T-helper 17 cell (primary cell): ENCODE measurements at places on chromosomes 11 and 22. TPM values are rescaled to one million over a fixed set of nuclear protein-coding genes. Genes with fewer than 3 reads are reported as not detected.

PGA5 gene
- total RNA-seq = not detected

DNA sequence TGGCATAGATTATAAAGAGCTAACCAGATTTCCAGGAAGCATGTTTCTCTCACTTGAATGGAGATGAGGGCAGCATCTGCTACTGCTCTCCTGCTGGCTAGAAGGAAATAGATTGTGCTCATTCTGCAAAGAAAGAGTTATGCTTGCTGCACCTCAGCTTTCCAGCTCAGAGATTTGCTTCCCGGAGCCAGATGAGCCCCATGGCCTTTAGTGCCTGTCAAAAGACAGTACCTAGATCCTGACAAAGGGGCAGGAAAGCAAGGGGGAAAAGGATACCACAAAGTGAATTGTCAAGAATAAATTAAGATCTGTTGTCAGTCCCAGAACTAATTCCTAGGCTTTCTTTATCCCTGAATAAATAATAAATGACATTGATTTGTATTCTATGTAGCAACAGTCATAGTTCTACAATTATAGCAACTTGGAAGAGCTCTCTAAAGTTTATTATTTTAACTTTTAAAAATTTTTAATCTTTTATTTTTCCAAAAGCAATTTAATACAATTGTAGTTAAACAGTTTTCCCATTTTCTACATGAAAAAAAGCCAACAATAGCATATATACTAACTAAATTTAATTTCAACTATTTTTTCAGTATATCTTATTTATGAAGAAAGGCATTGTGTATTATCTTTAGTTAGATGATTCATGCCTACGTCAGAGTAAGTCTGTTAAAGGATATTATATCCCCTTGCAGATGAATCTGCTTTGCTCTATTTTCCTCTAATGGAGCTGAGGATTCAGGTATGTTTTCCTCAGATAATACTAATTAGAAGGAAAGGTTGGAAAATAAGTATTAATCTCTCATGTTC, 306.1 kb upstream of the DDI1 start:
- no peak overlapping the region for H3K27ac ChIP-seq
- DNase-seq = no peak
- H3K4me1 ChIP-seq = no peaks in the 10 kb centered on the region
- H3K27me3 ChIP-seq = no peaks in the 10 kb centered on the region
- no peak overlapping the region for H3K4me3 ChIP-seq

SEPTIN3 gene
- not detected for total RNA-seq

SSTR3 gene
- 0.37 TPM for total RNA-seq

- no peaks in the 10 kb centered on the region for H3K36me3 ChIP-seq
- H3K27me3 ChIP-seq = peaks cover 9% of the 10 kb centered on the region
- no peak for DNase-seq
These were observed 125.7 kb downstream of the PARVA start for GRCh38 chr11:12503039-12503484.

- H3K27me3 ChIP-seq = no peaks in the 10 kb centered on the region
- peaks cover 15% of the 10 kb centered on the region for H3K4me1 ChIP-seq
- peaks cover 8% of the 10 kb centered on the region for H3K36me3 ChIP-seq
- DNase-seq = no peak
These were observed 17.0 kb downstream of the IMMP1L start for GRCh38 chr11:31492320-31492913.

TXN2 gene
- total RNA-seq = 27.0 TPM

DNA sequence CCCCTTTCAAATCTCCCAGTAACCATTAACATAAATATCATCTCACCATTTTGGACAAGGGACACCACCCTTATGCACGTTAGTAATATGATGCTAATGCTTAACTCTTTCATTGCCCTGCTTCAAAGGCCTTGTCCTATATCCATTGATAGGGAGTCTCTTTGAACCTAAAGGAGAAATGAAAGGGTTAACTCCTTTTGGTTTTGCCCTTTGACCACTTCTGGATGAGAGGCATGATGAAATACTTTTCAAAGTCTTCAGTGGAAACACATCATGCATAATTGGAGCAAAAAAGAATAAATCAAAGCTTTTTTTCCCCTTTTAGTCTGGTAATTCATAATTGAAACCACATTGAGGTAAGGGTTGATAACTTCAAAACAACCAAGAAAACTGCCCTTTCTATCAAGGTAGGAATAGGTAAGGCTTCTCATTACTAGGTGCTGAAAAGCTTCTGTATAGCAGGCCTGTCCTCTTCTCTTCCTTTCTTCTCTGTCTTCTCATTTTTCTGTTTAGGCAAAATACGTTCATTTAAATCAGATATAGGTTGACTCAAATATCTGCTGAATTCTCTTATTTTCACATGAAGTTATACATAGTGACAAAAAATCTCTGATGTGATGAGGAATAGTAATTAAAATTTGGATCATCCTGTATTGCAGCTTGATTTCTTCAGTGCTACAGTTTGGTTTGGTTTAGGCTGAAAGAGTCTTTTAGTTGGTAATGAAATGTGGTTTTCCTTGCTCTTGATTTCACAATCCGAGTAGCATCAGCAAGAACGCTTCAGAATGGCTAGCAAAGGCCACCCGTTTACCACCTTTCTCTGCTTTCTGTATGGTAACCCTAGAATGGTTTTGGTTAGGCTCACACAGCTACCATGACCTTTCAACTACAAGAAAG, 94.8 kb downstream of the EXT2 start:
- no peak for DNase-seq
- no peak overlapping the region for H3K27ac ChIP-seq
- peaks cover 6% of the 10 kb centered on the region for H3K36me3 ChIP-seq
- peaks cover 9% of the 10 kb centered on the region for H3K4me1 ChIP-seq
- H3K27me3 ChIP-seq = no peaks in the 10 kb centered on the region

ALDH3B1 gene
- total RNA-seq = 1.1 TPM

- H3K4me3 ChIP-seq = no peak overlapping the region
- peaks cover 4% of the 10 kb centered on the region for H3K4me1 ChIP-seq
- DNase-seq = no peak
- H3K27me3 ChIP-seq = peaks cover 7% of the 10 kb centered on the region
These were observed 16.7 kb upstream of the SYT12 start for GRCh38 chr11:67006029-67006884.

- DNase-seq = no peak
- no peaks in the 10 kb centered on the region for H3K27me3 ChIP-seq
- H3K4me3 ChIP-seq = peak overlapping the region; percentile 100
- H3K36me3 ChIP-seq = peaks cover 31% of the 10 kb centered on the region
- peaks cover 59% of the 10 kb centered on the region for H3K4me1 ChIP-seq
These were observed 3.4 kb downstream of the BIRC3 start for GRCh38 chr11:102320679-102321078.

- no peak overlapping the region for H3K27ac ChIP-seq
- DNase-seq = no peak
- H3K27me3 ChIP-seq = no peaks in the 10 kb centered on the region
- H3K4me3 ChIP-seq = no peak overlapping the region
- H3K4me1 ChIP-seq = peaks cover 2% of the 10 kb centered on the region
These were observed 17.3 kb downstream of the SCARF2 start for GRCh38 chr22:20420157-20420842.

- no peak overlapping the region for H3K27ac ChIP-seq
- DNase-seq = no peak
- no peaks in the 10 kb centered on the region for H3K4me1 ChIP-seq
- no peak overlapping the region for H3K4me3 ChIP-seq
These were observed 228.2 kb upstream of the BLID start for GRCh38 chr11:122344215-122344614.

DNA sequence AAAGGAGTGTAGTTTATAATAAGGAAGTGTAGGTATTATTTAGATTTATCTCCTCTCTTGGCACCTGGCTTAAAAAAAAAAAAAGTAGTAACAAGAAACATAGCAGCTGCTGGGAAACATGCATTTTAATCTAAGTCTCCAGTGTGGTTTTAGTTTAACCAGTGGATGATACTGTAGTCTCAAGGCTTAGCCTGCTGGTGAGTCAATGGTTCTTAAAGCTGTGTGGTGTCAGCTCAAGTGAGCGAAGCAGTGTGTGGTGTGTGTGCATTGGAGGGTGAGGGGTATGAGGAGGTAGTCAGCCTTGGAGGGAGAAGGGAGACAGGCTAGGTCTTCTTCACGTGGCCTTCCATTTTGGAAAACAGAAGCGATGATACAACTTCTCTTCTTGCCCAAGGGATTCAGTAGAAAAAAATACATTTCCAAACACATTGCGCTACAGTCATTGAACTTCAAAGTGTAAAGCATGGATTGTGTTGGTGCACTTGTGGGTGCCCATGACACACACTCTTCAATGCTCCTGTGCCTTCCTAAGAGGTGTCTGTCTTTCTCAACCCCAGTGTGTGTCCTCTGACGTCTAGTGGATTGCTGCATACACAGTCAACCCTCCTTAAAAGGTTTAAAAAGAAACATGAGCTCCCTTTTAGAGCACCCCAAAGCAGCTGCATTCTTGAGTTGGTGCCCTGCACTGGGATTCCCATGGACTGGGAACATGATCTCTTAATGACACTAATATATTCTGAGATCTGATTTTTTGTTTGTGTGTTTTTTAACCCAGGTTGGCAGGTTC, 40.1 kb downstream of the ZBTB16 start:
- H3K27ac ChIP-seq = no peak overlapping the region
- no peak overlapping the region for H3K4me3 ChIP-seq
- no peaks in the 10 kb centered on the region for H3K36me3 ChIP-seq
- no peaks in the 10 kb centered on the region for H3K27me3 ChIP-seq
- H3K4me1 ChIP-seq = peaks cover 36% of the 10 kb centered on the region
- DNase-seq = no peak

OR10G4 gene
- not detected for total RNA-seq

GRCh38 chr11:77138106-77138649, 10.1 kb downstream of the MYO7A start:
- no peak overlapping the region for H3K27ac ChIP-seq
- DNase-seq = no peak
- peaks cover 35% of the 10 kb centered on the region for H3K27me3 ChIP-seq
- H3K4me3 ChIP-seq = no peak overlapping the region
- H3K4me1 ChIP-seq = peaks cover 21% of the 10 kb centered on the region
- peaks cover 2% of the 10 kb centered on the region for H3K36me3 ChIP-seq

DNA sequence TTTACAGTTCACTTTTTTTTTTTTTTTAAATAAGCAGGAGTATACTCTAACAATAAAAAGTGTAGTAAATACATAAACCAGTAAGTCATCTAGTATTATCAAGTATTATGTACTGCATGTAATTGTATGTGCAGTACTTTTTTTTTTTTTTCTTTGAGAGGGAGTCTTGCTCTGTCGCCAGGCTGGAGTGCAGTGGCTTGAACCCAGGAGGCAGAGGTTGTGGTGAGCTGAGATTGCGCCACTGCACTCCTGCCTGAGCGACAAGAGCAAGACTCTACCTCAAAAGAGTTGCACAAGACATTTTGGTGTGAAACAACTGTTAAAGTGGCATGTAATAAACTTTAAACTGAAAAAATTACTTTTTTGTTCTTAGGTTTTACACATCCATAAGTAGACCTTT, 16.7 kb downstream of the BCL2L13 start:
- H3K4me1 ChIP-seq = peaks cover 4% of the 10 kb centered on the region
- peak overlapping the region; percentile 56 for H3K27ac ChIP-seq
- no peak for DNase-seq
- peaks cover 3% of the 10 kb centered on the region for H3K36me3 ChIP-seq
- no peak overlapping the region for H3K4me3 ChIP-seq

DNA sequence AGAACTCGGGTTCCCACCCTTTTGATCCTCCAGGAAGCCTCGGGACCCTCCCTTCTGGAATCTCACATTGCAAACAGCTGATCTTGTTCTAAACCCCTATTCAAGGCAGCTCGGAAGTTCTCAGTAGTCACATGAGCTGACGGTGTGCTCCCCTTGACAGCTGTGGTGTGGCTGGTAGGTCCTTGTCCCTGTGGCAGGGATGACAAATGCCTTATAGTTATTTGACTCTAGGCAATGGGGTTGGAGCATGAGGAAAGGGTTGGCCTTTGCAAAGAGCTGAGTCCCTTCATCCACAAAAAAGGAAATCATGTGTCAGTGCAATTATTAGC, 23.6 kb downstream of the EIF4G2 start:
- DNase-seq = no peak
- no peak overlapping the region for H3K27ac ChIP-seq
